Endothelial cell of umbilical vein (primary cell): ENCODE measurements at places on chromosomes 4 and X. TPM values are rescaled to one million over a fixed set of nuclear protein-coding genes. Genes with fewer than 3 reads are reported as not detected.

- no peaks in the 10 kb centered on the region for H3K36me3 ChIP-seq
- DNase-seq: no peak
- H3K27ac ChIP-seq: no peak overlapping the region
- no peaks in the 10 kb centered on the region for H3K4me1 ChIP-seq
- no peaks in the 10 kb centered on the region for H3K27me3 ChIP-seq
- H3K4me3 ChIP-seq: no peak overlapping the region
These were observed 206.1 kb downstream of the PPP3CA start for GRCh38 chr4:101141230-101141629.

DNA sequence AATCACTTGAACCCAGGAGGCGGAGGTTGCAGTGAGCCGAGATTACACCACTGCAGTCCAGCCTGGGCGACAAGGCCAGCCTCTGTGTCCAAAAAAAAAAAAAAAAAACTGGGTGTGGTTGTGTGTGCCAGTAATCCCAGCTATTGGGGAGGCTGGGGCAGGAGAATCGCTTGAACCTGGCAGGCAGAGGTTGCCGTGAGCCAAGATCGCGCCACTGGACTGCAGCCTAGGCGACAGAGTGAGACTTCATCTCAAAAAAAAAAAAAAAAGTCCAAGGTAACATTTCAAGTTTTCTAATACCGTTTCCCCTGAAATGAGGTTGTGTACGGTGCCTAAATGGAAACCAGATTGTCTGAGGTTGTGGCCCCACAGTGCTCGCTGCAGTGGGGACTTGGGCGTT is 35.6 kb downstream of the FAM193A start:
- H3K4me3 ChIP-seq: no peak overlapping the region
- no peak for DNase-seq
- H3K36me3 ChIP-seq: no peaks in the 10 kb centered on the region
- no peaks in the 10 kb centered on the region for H3K27me3 ChIP-seq

DNA sequence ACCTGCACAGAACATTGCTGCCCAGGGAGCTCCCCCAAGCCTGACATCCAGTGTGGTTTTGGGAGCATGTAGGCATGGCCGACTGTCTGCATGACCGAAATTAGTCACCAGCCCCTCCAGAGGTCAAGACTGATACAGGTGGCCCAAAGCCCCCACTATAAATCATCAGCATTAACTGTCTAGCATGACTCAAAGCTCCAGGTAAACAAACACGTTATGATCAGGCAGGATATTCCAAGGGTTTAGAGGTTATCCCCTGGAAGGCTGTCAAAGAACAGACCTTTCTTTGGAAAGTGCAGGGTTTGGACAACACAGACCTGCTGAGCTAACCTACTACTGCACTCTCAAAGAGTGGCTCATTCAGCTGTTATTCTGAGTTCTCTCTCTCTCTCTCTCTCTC is 2.1 kb upstream of the FAM9A start:
- no peak overlapping the region for H3K27ac ChIP-seq
- no peak overlapping the region for H3K4me3 ChIP-seq
- H3K4me1 ChIP-seq: no peaks in the 10 kb centered on the region
- DNase-seq: no peak
- H3K36me3 ChIP-seq: no peaks in the 10 kb centered on the region

STK26 gene
- total RNA-seq: 3.7 and 5.2 TPM in 2 replicates

DNA sequence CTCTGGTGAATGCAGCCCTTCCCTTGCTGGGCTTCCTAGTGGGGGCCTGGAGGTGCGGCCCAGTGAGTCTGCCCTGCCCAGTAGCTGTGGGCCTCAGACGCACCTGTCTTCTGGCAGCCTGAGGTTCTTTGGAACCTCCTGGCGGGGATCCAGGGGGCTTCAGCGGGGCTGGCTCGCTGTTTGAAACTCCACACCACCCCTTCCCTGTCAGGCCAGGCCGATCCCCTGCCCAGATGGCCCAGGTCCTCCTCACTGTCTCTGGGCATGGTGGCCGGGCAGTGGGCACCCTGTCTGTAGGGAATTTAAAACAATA is 10.7 kb upstream of the NKX1-1 start:
- no peak overlapping the region for H3K27ac ChIP-seq
- no peaks in the 10 kb centered on the region for H3K4me1 ChIP-seq
- no peaks in the 10 kb centered on the region for H3K36me3 ChIP-seq
- peaks cover 6% of the 10 kb centered on the region for H3K27me3 ChIP-seq

- H3K27ac ChIP-seq: peak within 1 kb of the TSS; percentile 86
- DNase-seq: peak; percentile 91
- peaks cover 17% of the 10 kb centered on the region for H3K4me1 ChIP-seq
- no peaks in the 10 kb centered on the region for H3K36me3 ChIP-seq
These were observed at the start of gene SGMS2 for GRCh38 chr4:107824350-107825071. TSS of gene SGMS2 (plus strand) at chr4:107824932. CDS start at chr4:107895554, 70,622 bp downstream.

- no peak overlapping the region for H3K27ac ChIP-seq
- H3K27me3 ChIP-seq: no peaks in the 10 kb centered on the region
- H3K4me3 ChIP-seq: no peak overlapping the region
- H3K4me1 ChIP-seq: no peaks in the 10 kb centered on the region
- H3K36me3 ChIP-seq: no peaks in the 10 kb centered on the region
- DNase-seq: no peak
These were observed 320.6 kb downstream of the DTHD1 start for GRCh38 chr4:36601864-36602495.

DNA sequence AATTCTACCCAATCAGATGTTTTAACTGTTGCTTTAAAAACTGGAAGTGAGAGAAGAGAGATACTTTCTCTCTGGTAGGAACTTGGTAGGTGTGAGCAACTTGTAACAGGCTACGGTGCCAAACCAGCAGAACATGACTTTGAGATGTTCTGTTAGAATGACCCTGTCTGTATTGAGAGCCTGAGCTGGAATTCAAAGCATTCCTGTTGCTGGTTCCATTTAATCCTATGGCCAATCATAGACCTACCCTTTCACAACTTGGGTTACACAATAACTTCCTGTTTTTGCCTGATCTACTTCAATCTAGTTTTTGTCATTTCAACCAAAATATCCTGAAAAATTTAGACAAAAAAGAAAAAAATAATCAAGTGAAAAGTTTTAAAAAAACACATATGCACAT is 1.7 kb upstream of the PRRG1 start:
- H3K36me3 ChIP-seq: no peaks in the 10 kb centered on the region
- no peak overlapping the region for H3K27ac ChIP-seq
- no peaks in the 10 kb centered on the region for H3K27me3 ChIP-seq
- DNase-seq: no peak
- H3K4me1 ChIP-seq: peaks cover 6% of the 10 kb centered on the region

C4orf36 gene
- 0.66 TPM in 1 of 2 replicates, not detected in the other for total RNA-seq

DNA sequence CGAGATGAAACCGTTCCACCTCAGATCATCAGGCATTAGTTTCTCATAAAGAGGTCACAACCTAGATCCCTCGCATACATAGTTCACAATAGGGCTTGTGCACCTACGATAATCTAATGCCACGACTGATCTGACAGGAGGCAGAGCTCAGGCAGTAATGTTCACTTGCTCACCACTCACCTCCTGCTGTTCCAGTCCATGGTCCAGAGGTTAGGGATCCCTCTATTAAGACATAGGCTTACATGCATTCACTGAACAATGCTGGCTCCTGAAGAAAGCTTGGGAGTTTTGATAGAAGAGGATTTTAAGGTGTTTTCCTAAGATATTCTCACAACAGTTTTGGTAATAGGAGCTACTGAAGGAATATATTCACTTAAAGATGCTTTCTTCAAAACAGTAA is 236.1 kb upstream of the FTHL17 start:
- H3K27me3 ChIP-seq: no peaks in the 10 kb centered on the region
- no peak overlapping the region for H3K27ac ChIP-seq
- no peaks in the 10 kb centered on the region for H3K36me3 ChIP-seq

DNA sequence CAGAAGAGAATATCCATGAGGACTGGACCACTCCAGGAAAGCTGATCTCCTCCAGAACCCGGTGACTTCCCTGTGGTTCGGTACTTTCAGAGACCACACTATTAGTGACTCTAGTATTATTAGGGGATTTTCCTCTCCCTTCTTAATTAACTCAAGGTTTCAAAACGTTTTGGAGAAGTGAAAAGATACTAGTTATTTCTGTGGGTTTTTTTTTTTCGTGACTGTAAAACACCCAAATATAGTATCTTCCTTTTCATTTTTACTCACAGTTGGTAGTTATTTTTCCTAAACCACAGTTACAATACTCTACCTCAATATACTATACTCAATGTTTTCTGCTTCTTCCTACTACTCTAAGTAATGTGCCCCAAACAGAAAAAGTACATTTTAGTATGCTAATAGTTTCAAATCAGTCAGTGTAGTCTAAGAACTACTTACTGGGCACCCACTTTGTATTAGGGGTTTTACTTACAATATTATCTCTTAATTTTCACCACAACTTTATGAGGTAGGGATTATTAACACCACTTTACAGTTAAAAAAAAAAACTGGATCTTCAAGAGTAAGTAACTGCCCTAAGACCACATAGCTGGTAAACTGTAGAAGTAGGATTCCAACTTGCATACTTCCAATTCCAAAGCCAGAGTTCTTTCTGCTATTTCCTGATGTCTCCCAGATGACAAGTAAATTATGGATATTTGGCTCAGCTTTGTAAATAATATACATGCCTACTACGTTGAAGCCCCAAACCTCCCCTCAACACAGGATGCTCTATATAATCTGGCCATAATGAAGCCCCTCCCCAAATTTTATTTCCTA is 45.0 kb downstream of the SLC9A7 start:
- DNase-seq: no peak
- H3K27me3 ChIP-seq: no peaks in the 10 kb centered on the region
- no peak overlapping the region for H3K27ac ChIP-seq

- DNase-seq: peak; percentile 12
- no peak overlapping the region for H3K27ac ChIP-seq
- H3K4me3 ChIP-seq: no peak overlapping the region
- H3K36me3 ChIP-seq: no peaks in the 10 kb centered on the region
- H3K27me3 ChIP-seq: no peaks in the 10 kb centered on the region
These were observed 25.4 kb upstream of the TBC1D9 start for GRCh38 chr4:140781596-140781995.

DNA sequence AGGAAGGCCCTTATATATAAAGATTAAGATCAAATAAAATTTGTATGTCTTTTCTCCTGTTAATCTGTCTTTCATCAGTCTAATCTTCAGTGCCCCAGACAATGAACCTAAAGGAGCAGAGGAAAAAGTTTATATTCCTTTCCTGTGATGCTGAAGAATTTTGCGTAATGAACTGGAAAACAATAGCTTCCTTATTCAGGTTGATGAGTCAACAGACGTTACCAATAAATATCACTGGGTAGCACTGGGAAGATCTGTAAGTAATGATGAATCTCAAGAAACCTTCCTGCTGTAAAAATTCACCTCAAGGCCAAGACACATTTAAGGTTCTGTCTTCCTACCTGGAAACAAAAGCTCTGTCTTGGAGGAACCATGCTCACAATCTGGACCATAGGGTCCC is 25.5 kb downstream of the CDKN2AIP start:
- no peaks in the 10 kb centered on the region for H3K27me3 ChIP-seq
- no peaks in the 10 kb centered on the region for H3K4me1 ChIP-seq
- peak; percentile 17 for DNase-seq
- no peaks in the 10 kb centered on the region for H3K36me3 ChIP-seq

GRCh38 chr4:158915683-158916241 is 146.9 kb downstream of the FNIP2 start:
- DNase-seq: no peak
- H3K4me1 ChIP-seq: no peaks in the 10 kb centered on the region
- no peaks in the 10 kb centered on the region for H3K36me3 ChIP-seq
- H3K4me3 ChIP-seq: no peak overlapping the region
- no peak overlapping the region for H3K27ac ChIP-seq

TAF7L gene
- total RNA-seq: 1.1 and 1.8 TPM in 2 replicates

FRG2 gene
- total RNA-seq: not detected in 2 replicates

BTC gene
- not detected in 2 replicates for total RNA-seq

DNA sequence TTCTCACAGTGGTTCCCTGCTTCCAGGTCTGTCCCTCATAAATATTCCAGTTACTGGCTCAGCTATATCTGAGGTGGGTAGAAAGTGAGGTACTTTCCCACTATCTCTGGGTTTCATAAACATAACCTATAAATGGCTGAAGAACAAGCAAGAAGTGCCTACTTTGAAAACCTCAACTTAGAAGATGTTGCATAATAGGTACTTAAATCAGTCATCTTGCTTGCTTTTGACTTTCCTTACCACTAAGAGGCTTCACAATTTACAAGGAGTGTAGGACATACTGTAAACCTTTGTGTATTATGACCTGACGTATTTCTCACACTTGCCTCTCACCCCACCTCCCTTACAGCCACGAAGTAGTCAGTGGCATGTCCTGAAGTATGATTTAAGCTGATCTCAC is 145.9 kb downstream of the PCDH19 start:
- H3K27ac ChIP-seq: no peak overlapping the region
- peaks cover 7% of the 10 kb centered on the region for H3K4me1 ChIP-seq
- no peaks in the 10 kb centered on the region for H3K36me3 ChIP-seq
- no peaks in the 10 kb centered on the region for H3K27me3 ChIP-seq
- H3K4me3 ChIP-seq: no peak overlapping the region

DNA sequence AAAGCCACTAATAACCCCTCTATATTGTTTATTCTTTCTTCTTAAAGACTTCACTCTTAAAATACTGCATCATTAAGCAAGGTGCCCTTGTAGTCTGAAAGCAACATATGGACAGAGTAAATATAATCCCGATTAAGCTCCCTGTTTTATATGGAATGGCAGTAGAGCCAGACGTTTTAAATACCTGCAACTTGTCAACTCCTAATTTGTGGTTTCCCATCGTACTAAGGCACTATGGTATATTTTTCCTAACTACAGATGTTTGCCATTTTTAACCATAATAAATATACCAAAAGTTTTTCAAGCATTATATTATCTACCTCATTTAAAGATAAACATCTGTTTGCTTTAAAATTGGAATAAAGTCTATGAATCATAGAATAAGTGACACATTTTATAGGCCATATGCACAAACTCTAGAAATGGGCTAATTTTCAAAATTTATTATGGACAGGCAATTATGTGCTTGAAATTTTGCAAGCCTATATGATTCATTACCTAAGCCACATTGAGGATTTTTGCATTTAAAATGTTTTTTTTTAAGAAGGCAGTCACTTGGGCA is 194.6 kb downstream of the FRMPD4 start:
- no peaks in the 10 kb centered on the region for H3K4me1 ChIP-seq
- H3K36me3 ChIP-seq: no peaks in the 10 kb centered on the region
- H3K27me3 ChIP-seq: no peaks in the 10 kb centered on the region
- no peak for DNase-seq

GRCh38 chrX:2679534-2680485 is 11.3 kb upstream of the CD99 start:
- H3K27ac ChIP-seq: no peak overlapping the region
- H3K27me3 ChIP-seq: no peaks in the 10 kb centered on the region
- H3K36me3 ChIP-seq: no peaks in the 10 kb centered on the region
- DNase-seq: peak; percentile 36

FAT1 gene
- 8.6 and 9.2 TPM in 2 replicates for total RNA-seq

GRCh38 chr4:3220476-3221183 is 28.3 kb upstream of the MSANTD1 start:
- H3K27ac ChIP-seq: no peak overlapping the region
- no peaks in the 10 kb centered on the region for H3K4me1 ChIP-seq
- no peak overlapping the region for H3K4me3 ChIP-seq

LRIT3 gene
- 0.13 and 0.16 TPM in 2 replicates for total RNA-seq

- H3K36me3 ChIP-seq: no peaks in the 10 kb centered on the region
- H3K27ac ChIP-seq: no peak overlapping the region
- no peaks in the 10 kb centered on the region for H3K27me3 ChIP-seq
These were observed 38.4 kb downstream of the NAP1L5 start for GRCh38 chr4:88659055-88659889.

RNF175 gene
- total RNA-seq: not detected in 2 replicates

GRCh38 chrX:135411893-135412292 is 9.9 kb upstream of the SMIM10L2A start:
- H3K36me3 ChIP-seq: no peaks in the 10 kb centered on the region
- H3K4me3 ChIP-seq: no peak overlapping the region
- H3K4me1 ChIP-seq: no peaks in the 10 kb centered on the region

NIPAL1 gene
- 1.4 and 1.7 TPM in 2 replicates for total RNA-seq

FATE1 gene
- not detected in 2 replicates for total RNA-seq

GRCh38 chr4:143025081-143025704 is 159.5 kb upstream of the USP38 start:
- no peaks in the 10 kb centered on the region for H3K36me3 ChIP-seq
- no peak overlapping the region for H3K27ac ChIP-seq
- no peak overlapping the region for H3K4me3 ChIP-seq
- DNase-seq: no peak
